GM23248 (cell line): ENCODE measurements at places on chromosomes 7 and 10. TPM values are rescaled to one million over a fixed set of nuclear protein-coding genes. Genes with fewer than 3 reads are reported as not detected.

DNA sequence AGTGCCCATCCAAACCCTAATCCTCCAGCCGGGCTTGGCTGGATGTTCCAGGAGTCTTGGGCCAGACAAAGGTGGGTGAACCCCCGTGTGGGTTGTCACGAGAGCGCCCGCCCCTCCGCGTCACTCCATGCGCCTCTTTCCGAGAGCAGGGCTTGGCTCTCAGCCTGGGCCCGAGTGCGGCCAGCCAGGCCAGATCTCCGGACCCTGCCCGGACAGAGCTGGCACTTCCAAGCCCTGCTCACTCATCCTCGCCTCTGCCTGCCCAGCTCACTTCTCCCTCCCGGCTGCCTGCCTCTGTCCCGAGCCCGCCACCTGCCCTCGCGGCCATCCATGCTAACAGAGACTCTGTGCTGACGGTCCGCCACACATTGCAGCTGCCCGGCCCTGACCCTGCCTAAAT, 34.6 kb downstream of the AGAP3 start:
- H3K27ac ChIP-seq: no peak overlapping the region
- H3K27me3 ChIP-seq: no peaks in the 10 kb centered on the region
- no peaks in the 10 kb centered on the region for H3K4me1 ChIP-seq
- DNase-seq: no peak
- peaks cover 6% of the 10 kb centered on the region for H3K36me3 ChIP-seq

Gene FRMPD2
- total RNA-seq: not detected in 2 replicates

DNA sequence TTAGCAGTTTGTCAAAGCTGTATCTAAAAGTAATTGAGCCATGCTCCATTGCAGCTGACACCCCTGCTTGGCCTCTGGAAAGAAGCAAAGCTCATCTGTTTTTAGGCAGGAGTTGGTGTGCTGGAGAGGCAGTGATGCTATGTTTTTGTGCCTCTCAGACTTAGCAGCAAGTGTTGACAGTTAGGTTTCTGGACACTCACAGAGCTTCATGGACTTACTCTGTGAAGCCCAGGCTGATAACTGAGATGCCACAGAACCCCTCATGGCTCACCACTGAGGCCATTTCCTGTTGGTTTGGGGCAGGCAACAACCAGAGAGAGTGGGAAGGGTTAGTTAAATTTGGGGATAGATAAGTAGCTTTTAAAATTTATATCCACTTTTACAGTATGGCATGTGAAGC, 59.8 kb downstream of the BTAF1 start:
- H3K4me1 ChIP-seq: no peaks in the 10 kb centered on the region
- no peak overlapping the region for H3K27ac ChIP-seq
- H3K4me3 ChIP-seq: no peak overlapping the region
- DNase-seq: no peak
- H3K36me3 ChIP-seq: peaks cover 61% of the 10 kb centered on the region
- no peaks in the 10 kb centered on the region for H3K27me3 ChIP-seq

GRCh38 chr10:33193701-33194521, 140.6 kb downstream of the NRP1 start:
- DNase-seq: peak; percentile 84
- 0 out of 2 replicates have a peak overlapping the region, but pooled peaks have one; percentile 5 for H3K4me3 ChIP-seq

Gene TACR2
- 0.54 TPM in 1 of 2 replicates, not detected in the other for total RNA-seq

- H3K27me3 ChIP-seq: peaks cover 59% of the 10 kb centered on the region
- no peak overlapping the region for H3K4me3 ChIP-seq
- no peak for DNase-seq
- no peaks in the 10 kb centered on the region for H3K36me3 ChIP-seq
- H3K4me1 ChIP-seq: no peaks in the 10 kb centered on the region
These were observed 8.4 kb upstream of the GBX1 start for GRCh38 chr7:151175793-151176311.

DNA sequence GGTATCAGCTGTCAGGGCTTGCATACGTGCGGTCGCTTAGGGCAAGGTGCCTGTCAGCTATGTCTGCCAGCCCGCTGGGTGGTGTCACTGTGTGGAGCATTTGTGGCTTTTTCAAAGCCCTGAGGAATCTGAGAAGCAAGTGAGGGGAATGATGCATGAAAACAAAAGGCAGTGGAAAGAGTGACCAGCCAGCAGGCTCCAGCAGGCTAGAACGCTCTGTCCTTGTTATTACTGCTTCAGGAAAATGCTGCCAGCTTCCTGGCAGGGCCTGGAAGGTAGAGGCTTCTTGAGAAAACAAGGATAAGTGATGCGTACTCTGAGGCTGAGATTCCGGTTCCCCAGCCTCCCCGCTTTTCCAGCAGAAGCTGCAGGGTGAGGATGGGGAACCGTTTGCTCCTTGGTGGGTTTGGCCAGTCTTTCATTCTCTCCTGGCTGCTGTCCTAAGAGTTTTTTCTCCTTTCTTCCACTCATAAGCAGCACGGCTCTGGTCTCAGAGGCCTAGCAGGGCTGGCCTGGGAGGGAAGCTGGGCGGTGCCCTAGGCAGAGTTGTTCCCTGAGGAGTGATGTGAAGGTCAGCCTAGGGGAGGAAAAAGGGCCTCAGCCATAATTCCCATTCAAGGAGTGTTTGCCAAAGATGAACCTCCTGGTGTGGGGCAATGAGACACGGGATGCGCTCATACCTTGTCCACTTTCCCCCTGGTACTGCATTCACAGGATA, 42.8 kb upstream of the MKLN1 start:
- H3K27me3 ChIP-seq: no peaks in the 10 kb centered on the region
- no peak overlapping the region for H3K4me3 ChIP-seq
- DNase-seq: peak; percentile 69
- peaks cover 14% of the 10 kb centered on the region for H3K4me1 ChIP-seq

- no peaks in the 10 kb centered on the region for H3K36me3 ChIP-seq
- DNase-seq: peak; percentile 84
- H3K4me1 ChIP-seq: peaks cover 19% of the 10 kb centered on the region
- H3K4me3 ChIP-seq: no peak overlapping the region
These were observed 68.6 kb upstream of the EFCAB10 start for GRCh38 chr7:105649727-105650381.

Gene AKR1C8
- not detected in 2 replicates for total RNA-seq

Gene TMEM236
- total RNA-seq: 0.11 and 0.13 TPM in 2 replicates
